NCI-H2171 (cell line): ENCODE measurements at places on chromosomes 16 and 17.

- no peak for DNase-seq
Observed at GRCh38 chr16:7044331-7044730, 288.3 kb upstream of the RBFOX1 start.

GRCh38 chr17:46922804-46923635 is at the start of gene GOSR2:
Gene GOSR2, plus strand, starts transcription at chr17:46923160. Its CDS starts 33 bp downstream, at chr17:46923193.
- peak; percentile 89 for DNase-seq

DNA sequence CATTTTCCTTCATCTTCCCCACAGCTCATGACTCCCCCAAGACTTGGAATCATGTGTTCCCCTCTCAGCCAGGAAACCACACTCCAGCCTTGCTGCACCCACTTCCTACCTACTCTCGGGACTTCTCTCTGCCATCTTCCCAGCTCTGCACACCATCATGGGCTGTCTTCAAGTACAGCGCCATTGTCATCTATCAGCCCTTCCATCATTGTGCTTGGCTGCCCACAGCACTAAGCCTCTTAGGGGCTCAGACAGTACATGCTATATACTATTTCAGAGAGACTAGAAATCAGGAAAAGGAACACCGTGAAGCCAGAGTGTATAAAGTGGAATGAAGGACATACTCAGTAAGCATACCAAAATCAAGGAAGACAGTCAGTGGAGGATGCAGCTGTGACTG is 64.7 kb downstream of the CDH11 start:
- no peak for DNase-seq

DNA sequence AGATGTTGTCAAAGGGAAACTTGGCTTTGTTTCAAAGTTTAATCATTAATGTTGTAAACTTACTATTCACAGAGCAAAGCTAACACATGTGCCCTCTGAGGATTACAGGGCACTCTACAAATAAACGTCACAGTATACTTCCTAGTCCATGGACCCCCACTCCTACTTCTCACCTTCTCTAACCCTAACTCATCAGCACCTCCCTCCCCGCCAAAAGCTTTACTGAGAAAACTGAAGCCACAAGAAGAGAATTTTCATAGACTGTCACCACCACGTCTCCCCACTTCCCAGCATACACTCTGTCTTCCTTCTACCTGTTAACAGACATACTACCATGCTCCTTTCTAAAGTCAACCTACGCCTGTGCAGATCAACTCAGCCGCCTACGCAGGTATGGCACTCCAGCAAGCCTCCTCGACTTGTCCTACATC is 29.0 kb downstream of the HELZ start:
- DNase-seq, result no peak

DNA sequence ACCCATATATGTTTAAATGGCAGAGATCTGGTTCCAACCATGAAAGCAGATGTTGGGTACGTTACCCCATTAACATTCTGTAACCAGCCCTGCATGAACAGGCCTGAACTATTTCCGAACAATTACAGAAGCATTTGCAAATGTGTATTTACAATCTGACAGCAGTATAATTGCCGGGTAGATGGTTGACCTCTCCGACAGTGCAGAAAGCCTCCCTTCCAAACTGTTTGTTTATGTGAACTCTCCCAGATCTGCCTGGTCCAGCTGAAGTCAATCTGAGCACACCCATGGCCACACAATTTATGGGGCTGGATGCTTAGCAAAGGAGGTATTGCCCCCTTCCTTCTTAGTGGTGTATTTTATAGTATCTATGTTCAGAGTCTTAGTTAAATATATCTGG is 21.8 kb downstream of the NUDT7 start:
- no peak for DNase-seq

- no peak for DNase-seq
Observed at GRCh38 chr16:49726155-49726554, 129.8 kb downstream of the ZNF423 start.
